Activated CD8-positive, alpha-beta memory T cell treated with anti-CD3 and anti-CD28 coated beads for 1 hour (primary cell): ENCODE measurements at places on chromosomes 1 and 21.

DNA sequence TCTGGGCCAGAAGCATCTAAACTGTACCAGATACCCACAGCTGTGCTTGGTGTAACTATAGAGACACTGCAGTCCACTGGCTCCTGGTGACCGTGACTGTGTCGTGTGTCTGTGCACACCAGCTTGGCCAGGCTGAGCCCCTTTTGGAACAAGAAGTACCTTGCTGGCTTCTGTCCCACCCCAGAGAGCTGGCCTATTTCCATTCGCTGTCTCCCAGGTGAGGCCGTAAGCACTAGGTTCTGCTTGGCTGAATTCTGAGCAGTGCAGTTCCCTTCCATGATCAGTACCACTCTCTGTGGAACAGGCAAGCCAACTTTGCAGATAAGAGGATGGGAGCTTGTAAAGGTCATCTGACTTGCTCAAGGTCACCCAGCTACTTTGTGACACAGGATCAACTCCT lies 119.9 kb upstream of the DNAH14 start:
- no peak for DNase-seq

- DNase-seq: peak; percentile 70
Measured at GRCh38 chr1:155323729-155324036, 3.0 kb downstream of the RUSC1 start.

DNA sequence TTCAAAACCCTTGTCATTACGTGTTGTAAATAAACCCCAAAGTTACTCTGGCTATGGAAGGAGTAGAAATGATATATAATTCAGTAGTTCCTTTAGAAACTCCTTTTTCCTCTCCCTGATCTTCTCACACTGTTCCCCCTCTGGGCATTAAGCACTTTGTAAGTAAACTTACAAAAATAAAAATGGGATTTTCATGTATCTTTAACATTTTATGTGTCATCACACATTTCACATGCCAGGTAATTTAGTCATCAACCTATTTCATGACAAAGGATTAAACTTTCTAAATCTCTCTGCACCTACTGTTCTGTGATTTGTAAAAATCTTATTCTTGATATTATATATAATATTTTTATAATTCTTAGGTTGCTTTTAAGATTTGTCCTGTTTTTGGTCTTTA lies 176.9 kb downstream of the NEK7 start:
- DNase-seq: no peak

DNA sequence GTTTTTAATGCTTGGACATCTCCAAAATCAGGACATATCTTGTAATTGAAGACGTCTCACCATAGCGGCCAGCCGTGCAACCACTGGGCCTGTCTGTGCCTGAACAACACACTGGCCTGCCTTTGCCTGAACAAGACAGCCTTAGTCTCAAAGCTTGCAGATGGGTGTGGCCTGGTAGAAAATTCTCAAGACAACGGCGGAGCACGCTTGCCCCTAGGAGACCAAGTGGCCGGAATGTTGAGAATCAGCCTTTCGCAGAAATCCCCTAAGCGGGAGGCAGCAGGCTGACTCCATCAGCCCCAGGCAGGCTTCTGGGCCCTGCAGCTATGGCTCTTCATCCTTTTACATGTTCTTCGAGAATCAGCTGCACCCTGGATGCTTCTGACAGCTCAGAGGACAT lies 98.0 kb upstream of the C1orf174 start:
- DNase-seq: no peak

GRCh38 chr1:45530632-45531135 lies 9.0 kb upstream of the PRDX1 start:
- DNase-seq: no peak

DNA sequence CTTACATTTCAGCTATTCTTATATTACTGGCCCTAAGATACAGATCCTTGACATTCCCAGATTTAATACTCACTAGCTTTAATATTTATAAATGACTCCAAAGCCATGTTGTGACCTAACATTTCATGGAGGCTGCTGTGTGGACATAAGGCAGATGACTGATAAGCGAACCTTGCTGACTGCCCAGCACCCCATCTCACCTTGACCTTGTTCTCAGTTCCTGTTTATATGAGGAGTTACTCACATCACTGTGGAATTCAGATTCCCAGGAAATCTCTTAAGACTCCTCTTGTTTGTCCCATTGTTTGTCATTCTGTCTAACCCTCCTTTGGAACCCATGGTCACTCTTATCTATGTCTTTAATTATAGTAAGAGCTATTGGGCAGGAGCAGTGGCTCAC lies 21.9 kb downstream of the RAB3B start:
- DNase-seq: no peak

DNA sequence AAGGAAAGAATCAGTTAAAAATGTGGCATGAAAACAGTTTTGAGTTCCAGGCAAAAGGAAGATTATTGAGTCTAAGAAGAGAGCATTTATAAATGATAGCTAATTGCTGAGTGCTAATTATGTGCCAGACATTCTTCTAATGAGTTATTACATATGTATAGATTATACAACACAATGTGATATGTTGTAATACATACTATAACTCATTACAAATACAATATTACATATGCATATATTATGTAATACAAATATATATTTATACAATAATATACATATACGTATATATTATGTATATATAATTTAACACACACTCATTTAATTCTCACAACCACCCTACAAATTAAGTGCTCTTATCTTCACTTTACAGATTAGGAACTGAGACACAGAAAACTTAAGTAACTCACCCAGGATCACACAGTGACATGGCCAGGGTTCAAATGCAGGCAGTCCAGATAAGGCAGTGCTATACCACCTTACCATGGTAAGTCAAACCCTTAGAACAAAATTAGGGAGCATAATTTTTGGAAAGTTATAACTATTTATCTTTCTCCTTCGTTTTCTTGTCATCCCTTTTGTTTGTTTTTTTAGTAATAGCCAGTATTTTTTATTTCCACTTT lies 4.0 kb downstream of the SORT1 start:
- no peak for DNase-seq

- no peak for DNase-seq
Measured at GRCh38 chr1:19616489-19616888, 27.6 kb upstream of the NBL1 start.

GRCh38 chr1:26358411-26359384 lies 4.8 kb upstream of the CRYBG2 start:
- peak; percentile 57 for DNase-seq

- no peak for DNase-seq
Measured at GRCh38 chr21:35697321-35697808, 363.0 kb downstream of the SETD4 start.

- DNase-seq: no peak
Measured at GRCh38 chr1:167111868-167112709, 18.2 kb downstream of the STYXL2 start.
